ENCODE measurements at places on chromosomes 4 and X.

DNA sequence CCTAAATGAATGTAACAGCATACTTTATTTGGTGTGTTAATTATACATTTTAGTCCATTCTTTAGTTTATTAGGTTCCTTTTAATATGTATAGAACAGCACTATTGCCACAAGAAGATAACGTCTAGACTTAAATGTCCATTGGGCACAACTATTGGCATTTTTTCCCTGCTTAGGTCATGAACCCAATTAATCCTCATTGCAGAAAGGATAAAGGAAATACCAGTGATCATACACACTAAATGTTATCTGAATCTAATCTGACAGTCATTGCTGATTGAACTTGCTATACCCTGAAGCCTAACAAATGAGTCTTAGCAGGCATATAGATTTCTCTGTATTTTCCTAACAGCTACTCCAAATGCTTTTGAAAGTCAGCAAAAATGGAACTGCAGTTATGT is 2250.0 kb upstream of the AGA start:
- DNase-seq = no peak

DNA sequence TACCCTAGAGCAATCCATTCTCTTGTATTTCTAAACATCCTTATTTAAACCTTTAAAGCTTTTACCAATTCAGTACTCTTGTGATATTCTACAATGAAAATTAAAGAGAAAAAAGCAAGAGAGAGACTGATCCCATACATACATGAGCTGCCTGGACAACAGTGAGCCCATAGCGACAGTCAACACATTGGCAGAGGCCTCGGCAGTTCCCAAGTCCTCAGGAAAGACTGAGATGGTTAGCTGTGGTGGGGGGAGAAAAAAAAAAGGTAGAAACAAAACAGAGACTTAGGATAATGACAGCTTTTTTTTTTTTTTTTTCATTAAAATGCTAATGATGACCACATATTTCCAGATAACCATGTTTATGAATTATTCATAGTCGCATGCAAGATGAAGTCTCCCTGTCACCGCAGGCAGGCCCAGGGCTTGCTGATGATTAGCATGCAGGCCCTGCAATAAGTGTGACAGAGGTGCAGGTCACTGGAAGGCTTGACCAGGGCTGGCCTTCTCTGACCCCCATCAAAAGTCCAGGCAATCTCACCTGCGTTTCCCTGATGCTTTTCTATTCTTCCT is 148.8 kb downstream of the APBB2 start:
- DNase-seq = no peak

- DNase-seq = no peak
Measured at GRCh38 chr4:152090543-152090942, 329.7 kb upstream of the GATB start.

GRCh38 chrX:75603833-75604232 is 81.0 kb upstream of the ZDHHC15 start:
- peak; percentile 48 for DNase-seq

All from GM13977 (cell line).